CD4-positive, alpha-beta T cell (primary cell): ENCODE measurements at places on chromosomes 6 and 20. TPM values are rescaled to one million over a fixed set of nuclear protein-coding genes. Genes with fewer than 3 reads are reported as not detected.

The PGBD1 gene
- 1.3 TPM for total RNA-seq

The HLA-F gene
- 560 TPM for total RNA-seq

The ABHD16B gene
- not detected for total RNA-seq

The SLC35D3 gene
- not detected for total RNA-seq

The KCNK17 gene
- not detected for total RNA-seq

The ERVFRD-1 gene
- not detected for total RNA-seq

The BPIFA1 gene
- total RNA-seq, result not detected

The SAYSD1 gene
- total RNA-seq, result 18.7 TPM

The CNR1 gene
- total RNA-seq, result not detected

The OPRM1 gene
- not detected for total RNA-seq

The EBF4 gene
- 4.2 TPM for total RNA-seq

The RBPJL gene
- total RNA-seq, result not detected

The LAMP5 gene
- not detected for total RNA-seq

The AGER gene
- total RNA-seq, result 27.0 TPM

The GSTA4 gene
- not detected for total RNA-seq

The SAMD5 gene
- not detected for total RNA-seq

The PSORS1C1 gene
- total RNA-seq, result not detected

The GZF1 gene
- 38.1 TPM for total RNA-seq

The CPNE1 gene
- 153 TPM for total RNA-seq

The SSTR4 gene
- not detected for total RNA-seq

The NKX2-4 gene
- total RNA-seq, result not detected

The FAM209A gene
- 6.4 TPM for total RNA-seq

The SLC17A1 gene
- total RNA-seq, result not detected

The MEI4 gene
- not detected for total RNA-seq

The ANKRD66 gene
- total RNA-seq, result not detected

The PLEKHG1 gene
- total RNA-seq, result 1.5 TPM

The SLC22A7 gene
- total RNA-seq, result not detected

The MBOAT1 gene
- total RNA-seq, result 18.5 TPM

The WFDC10B gene
- not detected for total RNA-seq

The TBXT gene
- not detected for total RNA-seq

The SEC63 gene
- 80.3 TPM for total RNA-seq

The CLPSL1 gene
- not detected for total RNA-seq

The JAG1 gene
- total RNA-seq, result 1.2 TPM

The KIF3B gene
- 7.3 TPM for total RNA-seq

The STX11 gene
- total RNA-seq, result 16.8 TPM

The F13A1 gene
- total RNA-seq, result 0.38 TPM

The ULBP2 gene
- 1.8 TPM for total RNA-seq

The PHF1 gene
- total RNA-seq, result 545 TPM

The RIPPLY2 gene
- total RNA-seq, result not detected
